EL (cell line): ENCODE measurements at places on chromosomes 3 and 15.

GRCh38 chr3:89521328-89521727, 413.9 kb downstream of the EPHA3 start:
- DNase-seq, result no peak

DNA sequence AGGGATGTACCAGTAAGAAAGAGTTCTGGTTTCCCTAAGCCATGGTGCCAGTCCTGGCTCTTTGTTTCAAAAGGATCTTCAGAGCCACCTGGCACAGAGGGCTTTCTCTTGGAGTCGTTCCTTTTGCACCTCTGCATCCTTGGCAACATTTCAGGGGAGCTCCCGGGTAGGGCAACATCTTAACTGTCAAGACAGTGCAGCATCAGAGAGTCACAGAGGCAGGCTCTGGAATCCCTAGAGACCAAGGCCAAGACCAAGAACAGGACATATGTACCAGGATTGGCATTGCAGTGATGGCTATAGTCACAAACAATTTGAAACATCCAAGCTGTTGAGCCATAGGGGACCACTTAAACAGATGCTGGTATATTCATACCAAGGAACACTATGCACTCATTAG, 129.4 kb upstream of the ADPGK start:
- DNase-seq, result no peak

DNA sequence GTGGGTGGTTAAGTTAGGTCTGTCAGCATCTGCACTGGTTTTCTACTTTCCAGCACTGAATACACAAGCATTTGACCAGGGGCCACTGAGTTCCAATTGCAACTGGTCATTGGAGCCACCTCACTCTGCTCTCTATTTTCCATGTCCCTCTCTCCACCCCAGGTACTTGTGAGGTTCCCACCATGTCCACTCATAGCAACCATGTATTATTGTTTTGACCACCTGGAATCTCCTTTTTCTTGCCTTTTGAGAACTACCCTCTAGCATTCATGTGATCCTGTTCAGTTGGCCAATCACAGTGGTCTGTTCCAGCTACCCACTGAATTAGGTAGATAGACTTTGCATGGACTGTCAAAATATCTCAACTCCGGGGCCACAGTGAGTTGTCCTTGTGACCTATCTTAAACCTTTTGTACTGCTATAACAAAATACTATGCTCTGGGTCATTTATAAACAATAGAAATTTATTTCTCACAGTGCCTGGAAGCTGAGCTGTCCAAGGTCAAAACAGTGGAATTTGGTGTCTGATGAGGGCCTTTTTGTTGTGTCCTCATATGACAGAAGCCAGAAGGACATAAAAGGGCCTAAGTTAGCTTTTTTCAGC, 20.2 kb upstream of the TM4SF18 start:
- no peak for DNase-seq

GRCh38 chr15:48712546-48712945, 67.0 kb upstream of the FBN1 start:
- no peak for DNase-seq

GRCh38 chr3:52216585-52217408, 8.6 kb downstream of the TLR9 start:
- DNase-seq, result peak; percentile 64

DNA sequence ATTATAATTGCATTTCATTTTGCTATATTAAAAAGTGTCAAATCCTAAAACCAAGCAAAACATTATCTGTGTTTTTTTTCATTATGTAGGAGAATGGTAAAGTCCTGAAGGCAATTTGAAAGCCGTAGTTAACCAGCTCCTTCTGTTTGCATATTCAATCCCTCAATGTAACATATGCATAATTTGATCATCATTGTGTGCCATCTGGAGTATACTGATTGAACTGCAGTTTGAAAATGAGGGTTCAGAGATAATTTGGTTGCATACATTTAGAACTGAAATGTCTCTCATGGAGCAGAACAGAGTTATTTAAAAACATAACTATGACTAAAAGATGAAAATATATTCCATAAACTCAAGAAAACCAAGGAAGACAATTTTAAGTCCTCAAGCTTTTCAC, 518.6 kb downstream of the GBE1 start:
- DNase-seq, result peak; percentile 21

GRCh38 chr3:15102256-15102655, 3.3 kb upstream of the RBSN start:
- DNase-seq, result no peak

DNA sequence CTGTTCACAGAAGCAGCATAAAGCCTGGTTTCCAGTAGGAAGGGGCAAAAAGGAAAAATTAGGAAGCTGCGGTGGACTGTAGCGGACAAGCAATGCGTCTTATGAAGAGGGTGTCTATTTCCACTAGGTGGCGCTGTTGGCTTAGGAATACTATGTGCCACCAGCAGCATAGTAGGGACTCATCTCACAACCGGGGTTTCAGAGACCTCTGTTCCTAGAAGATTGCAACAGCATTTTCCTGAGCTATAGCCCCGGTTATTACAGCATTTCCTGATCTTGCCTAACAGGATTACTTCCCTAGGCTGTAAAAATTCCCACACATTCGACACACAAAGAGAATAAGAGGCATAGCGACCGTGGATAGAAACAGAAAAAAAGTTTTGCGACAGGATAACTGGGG, 683.0 kb downstream of the TBL1XR1 start:
- DNase-seq, result peak; percentile 54

DNA sequence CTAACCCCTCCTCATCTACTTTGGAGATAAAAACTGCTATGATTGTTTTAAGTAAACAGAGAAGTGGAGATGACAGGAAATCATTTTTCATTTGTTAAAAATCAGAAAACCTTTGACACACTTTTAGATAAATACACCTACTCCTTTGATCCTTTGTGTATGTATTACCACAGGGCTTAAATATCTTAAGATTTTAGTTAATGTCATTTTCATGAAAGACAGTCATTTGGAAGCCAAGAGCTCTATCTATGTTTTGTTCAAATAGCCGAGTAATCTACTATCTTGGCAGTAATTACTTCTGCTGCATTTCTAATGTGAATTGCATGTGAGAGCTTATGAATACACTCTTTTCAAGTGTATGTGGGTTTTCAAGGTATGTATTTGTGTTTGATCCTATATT, 2.0 kb downstream of the ARPP21 start:
- DNase-seq, result no peak

GRCh38 chr3:13495921-13496723, 16.0 kb downstream of the HDAC11 start:
- peak; percentile 79 for DNase-seq

- DNase-seq, result no peak
Measured at GRCh38 chr15:74451322-74451721, 9.6 kb downstream of the UBL7 start.

DNA sequence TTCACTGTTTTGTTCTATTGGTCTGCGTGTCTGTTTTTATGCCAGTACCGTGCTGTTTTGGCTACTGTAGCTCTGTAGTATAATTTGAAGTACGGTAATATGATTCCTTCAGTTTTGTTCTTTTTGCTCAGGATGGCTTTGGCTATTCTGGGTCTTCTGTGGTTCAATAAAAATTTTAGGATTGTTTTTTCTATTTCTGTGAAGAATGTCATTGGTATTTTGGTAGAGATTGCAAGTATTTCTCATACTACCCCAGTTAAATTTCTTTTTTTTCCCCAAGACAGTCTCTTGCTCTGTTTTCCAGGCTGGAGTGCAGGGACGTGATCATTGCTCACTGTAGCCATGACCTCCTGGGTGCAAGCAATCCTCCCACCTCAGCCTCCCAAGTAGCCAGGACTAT, 53.4 kb downstream of the STARD9 start:
- peak; percentile 13 for DNase-seq

DNA sequence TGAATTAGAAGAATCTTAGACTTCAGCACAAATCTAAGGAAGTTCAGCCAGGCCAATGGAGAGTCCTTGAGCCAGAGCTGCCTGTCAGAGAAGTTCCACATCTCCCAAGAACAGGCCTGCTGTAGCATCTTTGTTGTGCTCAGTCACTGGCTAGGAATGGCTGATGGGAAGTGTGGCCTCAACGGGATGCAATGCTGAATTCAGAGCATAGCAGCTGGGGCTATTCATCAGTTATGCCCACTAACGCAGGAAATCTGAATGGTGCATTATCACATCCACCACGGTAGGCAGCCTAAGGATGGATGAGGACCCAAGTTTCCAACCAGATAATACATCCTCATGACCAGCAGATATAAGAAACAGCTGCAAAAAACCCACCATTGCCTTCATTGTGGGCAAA, 3.2 kb upstream of the EIF1B start:
- peak; percentile 59 for DNase-seq

- DNase-seq, result no peak
Measured at GRCh38 chr3:111721747-111722146, 126.6 kb upstream of the ZBED2 start.

DNA sequence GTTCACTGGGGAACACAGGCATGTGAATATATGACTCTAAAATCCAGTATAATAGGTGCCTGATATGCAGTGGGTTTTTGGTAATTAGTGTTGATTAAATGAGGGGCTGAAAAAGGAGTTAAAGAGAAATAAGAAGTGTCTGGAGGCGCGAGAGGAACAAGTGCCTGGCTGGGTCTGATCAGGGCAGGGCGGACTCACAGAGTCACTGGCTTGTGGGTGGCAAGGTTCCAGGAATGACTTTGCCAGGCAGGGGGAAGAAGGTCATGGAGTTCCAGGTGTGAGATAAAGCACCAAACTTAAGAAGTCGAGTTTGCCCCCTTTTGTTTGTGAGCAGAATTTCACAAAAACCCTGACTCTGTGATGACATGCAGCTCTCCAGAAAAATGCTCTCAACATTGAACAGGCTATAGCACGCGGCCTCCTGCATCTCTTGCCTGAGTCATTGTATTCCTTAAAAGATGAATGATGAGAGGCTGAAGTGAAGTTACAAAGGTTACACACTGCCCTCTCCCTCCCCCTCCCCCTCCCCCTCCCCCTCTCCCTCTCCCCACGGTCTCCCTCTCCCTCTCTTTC, 63.0 kb upstream of the LMCD1 start:
- no peak for DNase-seq

- peak; percentile 77 for DNase-seq
Measured at GRCh38 chr3:114551770-114552526, 258.1 kb downstream of the TIGIT start.

DNA sequence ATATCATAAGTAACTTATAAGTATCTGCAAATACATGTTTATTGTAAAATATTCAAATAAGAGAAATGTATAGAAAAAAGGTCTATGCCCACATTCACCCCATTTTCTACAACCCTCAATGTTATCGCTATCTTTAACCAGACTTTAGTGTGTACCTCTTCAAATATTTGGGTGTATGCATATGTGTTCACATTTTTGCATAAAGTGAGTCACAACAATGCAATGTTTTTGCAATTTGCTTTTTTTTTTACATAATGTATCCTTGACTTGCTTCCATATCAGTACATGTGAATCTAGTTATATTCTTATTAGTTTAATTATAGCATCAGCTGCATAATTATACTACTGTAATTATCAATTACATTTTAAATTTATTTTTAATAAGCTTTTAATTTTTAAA, 117.3 kb upstream of the LYSMD4 start:
- peak; percentile 6 for DNase-seq

DNA sequence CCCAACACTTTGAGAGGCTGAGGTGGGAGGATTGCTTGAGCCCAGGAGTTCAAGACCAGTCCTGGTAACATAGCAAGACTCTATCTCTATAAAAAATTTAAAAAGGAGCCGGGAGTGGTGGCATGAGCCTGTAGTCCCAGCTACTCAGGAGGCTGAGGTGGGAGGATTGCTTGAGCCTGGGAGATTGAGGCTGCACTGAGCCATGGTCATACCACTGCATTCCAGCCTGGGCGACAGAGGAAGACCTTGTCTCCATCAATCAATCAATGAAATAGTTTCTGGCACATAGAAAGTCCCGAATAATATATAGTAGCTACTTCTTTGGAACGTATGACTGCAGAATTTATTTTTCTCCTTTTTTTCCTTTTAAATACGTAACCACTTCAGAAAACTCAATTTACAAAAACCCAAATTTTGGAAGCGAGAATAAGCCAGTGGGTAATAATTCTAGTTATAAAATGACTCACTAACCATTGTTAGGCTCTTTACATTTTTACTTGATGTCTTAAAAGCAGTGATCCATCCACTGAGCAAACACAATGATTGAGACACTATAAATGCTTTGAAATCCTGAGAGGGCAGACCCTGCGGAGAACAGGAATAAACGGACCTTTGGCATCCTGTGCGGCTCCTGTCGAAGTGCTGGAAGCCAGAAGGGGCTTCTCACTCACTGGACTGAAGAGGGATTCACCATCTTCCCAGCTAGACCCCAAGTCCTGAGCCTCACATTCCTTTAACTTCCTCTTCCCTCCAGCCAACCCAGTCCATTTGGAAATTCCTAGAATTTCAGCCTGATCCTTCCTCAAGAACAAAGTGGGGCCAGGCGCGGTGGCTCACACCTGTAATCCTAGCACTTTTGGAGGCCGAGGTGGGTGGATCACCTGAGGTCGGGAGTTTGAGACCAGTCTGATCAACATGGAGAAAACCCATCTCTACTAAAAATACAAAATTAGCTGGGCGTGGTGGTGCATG, 68.4 kb upstream of the MFGE8 start:
- peak; percentile 32 for DNase-seq

- peak; percentile 23 for DNase-seq
Measured at GRCh38 chr15:30650012-30650929, 24.3 kb downstream of the ARHGAP11B start.

- peak; percentile 9 for DNase-seq
Measured at GRCh38 chr3:121747976-121748375, 1.6 kb downstream of the GOLGB1 start.

DNA sequence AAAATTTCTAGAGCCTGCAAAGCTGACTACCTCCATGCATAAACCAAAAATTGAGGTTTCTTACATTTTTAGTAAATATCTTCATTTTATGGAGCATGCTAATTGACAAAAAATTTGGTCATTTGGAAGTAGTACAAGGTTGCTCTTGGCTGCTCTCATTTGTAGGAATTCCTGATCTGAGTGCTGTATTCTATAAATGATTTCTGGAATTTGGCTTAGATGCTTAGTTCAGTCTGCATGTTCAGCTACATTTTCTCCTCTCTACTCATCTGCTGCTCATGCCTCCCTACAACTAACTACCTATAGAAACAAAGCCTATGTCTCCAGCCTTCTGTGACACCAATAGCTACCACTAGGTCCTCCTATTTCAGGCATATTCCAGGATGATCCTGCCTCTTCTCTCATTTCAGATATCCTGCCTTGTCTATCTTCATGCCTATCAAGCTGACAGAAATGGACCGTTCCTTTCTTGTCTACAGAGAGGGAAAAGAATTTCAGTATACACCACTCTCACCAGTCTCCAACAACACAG, 901.1 kb downstream of the TBL1XR1 start:
- DNase-seq, result no peak

- DNase-seq, result peak; percentile 47
Measured at GRCh38 chr3:153029350-153029749, 132.7 kb upstream of the RAP2B start.

- peak; percentile 16 for DNase-seq
Measured at GRCh38 chr3:189557824-189558223, 73.4 kb upstream of the TP63 start.

GRCh38 chr15:62104846-62105245, 38.1 kb downstream of the C2CD4A start:
- no peak for DNase-seq

DNA sequence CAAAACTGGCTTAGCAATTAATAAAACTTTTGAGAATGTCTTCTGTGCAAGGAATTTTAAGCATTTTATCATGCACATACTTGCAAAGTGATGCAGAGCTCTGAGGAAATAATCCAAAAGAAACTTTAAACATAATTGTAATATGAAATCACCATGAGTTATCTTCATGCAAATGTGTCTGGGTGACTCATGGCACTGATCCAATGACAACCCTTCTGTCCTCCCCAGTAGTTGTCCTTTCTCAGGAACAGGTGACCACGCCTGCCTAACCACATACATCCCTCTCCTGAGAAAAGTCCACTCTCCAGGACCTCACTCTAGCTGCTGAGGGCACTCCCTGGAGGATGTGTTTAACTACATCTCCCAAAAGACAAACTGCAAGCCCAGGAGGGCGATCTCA, 530.6 kb upstream of the IL12A start:
- peak; percentile 100 for DNase-seq
